ENCODE measurements at places on chromosomes 7 and 10.

GRCh38 chr10:57202356-57202755, 841.3 kb upstream of the ZWINT start:
- no peak for DNase-seq

- DNase-seq, result no peak
Observed at GRCh38 chr7:72335561-72336381, 76.4 kb downstream of the CALN1 start.

- DNase-seq, result no peak
Observed at GRCh38 chr10:6978187-6978627, 398.1 kb upstream of the PRKCQ start.

- no peak for DNase-seq
Observed at GRCh38 chr10:95262763-95263518, 27.9 kb downstream of the PDLIM1 start.

DNA sequence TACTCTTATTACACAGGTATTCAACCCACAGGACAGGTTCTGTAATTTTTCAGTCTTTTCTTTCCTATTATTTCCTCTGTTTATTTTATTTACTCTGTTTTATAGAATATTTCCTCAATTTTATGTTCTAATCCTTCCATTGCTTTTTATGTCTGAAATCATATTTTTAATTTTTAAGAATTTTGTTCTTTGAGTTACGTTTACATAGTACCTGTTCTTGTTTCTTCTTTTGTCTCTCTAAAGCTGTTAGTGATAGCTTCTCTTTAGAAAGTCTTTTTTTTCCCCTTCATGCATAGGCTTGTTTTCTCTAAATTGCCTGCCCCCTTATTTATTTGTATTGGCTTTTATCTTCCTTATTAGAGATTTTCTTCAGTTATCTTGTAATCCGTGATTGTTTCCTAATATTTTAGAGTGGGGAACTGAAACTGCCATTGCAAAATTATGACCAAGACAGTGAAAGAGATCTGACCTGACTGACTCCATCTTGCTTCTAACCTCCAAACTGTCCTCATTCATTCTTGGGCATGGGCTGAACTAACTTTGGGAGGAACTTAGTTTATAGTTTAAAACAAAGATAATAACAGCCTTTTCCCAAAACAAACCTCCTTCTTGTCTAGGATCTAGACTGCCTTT, 187.6 kb downstream of the PFKFB3 start:
- no peak for DNase-seq

DNA sequence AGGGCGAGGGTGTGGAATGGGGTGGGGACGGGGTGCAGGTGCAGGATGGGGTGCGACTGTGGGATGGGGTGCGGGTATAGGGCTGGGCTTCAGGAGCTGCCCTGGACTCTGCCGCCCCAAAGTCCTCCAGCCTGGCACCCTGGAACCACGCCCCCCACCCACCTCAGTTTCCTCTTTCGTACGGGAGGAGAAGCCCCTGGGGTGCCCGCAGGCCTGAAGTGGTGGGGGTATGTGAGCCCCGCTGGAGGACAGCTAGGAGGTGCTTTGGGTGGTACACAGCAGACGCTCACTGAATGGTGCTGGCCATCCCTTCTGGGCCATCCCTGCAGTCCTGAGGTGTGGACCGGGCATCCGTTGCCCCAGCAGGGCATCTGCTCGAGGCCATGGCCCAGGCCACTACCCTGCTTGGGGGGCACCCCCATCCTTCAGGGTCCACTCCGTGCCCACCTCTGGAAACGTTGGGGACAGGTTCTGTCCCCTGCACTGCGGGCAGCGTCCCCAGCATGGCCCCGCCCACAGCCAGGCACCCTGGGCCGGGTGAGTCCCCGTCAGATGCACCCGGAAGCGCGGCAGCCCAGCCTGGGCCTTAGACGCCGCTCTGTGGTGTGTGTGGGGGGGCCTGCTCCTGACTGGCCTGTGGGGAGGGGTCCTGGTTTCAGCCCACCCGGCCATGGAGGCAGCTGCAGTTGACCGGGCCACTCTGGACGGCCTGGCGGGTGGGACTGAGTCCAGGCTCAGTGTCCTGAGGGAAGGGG, 41.6 kb downstream of the UNCX start:
- DNase-seq, result no peak

- DNase-seq, result peak; percentile 70
Observed at GRCh38 chr7:128883622-128884448, 21.2 kb downstream of the ATP6V1F start.

DNA sequence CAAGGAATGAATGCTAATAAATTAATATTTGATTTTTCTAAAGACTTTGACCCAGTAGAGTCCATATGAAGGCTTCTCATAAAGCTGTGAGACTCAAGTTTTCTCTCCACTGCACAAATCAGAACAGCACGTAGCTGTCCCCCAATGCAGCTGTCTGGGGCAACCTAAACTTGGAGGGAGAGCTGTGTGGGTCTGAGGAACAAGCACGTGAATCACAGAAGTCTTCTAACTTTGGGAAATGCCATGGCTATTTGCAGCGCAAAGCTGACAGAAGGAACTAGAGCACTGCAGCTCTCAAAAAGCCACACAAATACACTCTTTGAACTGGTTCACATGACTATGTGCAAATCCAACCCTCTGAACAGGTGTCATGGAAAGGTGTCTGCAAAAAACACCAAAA, 47.9 kb downstream of the COL1A2 start:
- DNase-seq, result no peak
